ENCODE measurements at places on chromosomes 6 and 20.

GRCh38 chr6:56746767-56747504, 104.2 kb upstream of the DST start:
- no peak for DNase-seq

- no peak for DNase-seq
Observed at GRCh38 chr6:126873791-126874190, 244.7 kb upstream of the RSPO3 start.

GRCh38 chr6:114228675-114229074, 114.1 kb downstream of the HS3ST5 start:
- no peak for DNase-seq

DNA sequence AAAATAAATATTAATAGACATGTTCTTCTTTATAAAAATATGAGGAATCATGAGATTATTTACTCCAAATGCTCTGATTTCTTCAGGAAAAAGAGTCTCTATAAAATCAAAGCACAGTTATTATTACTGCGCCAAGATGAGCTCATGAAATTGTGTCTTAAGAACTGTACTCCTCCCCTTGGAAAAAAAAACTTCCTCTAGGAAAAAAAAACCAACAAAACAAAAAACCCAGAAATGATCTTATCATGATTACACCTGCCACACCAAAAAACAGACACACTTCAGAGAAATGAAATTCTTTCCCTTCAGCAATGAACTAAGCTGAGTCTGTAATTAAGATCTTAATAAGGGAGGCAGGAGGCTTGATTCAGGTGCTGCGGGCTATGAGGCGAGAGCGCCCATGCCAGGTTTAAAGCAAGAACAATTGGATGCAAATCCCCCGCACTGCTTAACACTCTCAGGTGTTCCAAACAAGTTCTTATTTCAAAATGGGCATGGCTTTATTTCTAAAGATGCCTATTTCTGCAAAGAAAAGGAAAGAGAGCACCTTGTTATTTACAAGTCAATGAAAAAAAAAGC, 9.1 kb downstream of the NEDD9 start:
- no peak for DNase-seq

GRCh38 chr6:38651121-38651784, 11.5 kb upstream of the BTBD9 start:
- no peak for DNase-seq

- DNase-seq: no peak
Observed at GRCh38 chr20:21559305-21559704, 45.4 kb upstream of the NKX2-2 start.

- no peak for DNase-seq
Observed at GRCh38 chr6:42220807-42221206, 3.1 kb upstream of the MRPS10 start.

DNA sequence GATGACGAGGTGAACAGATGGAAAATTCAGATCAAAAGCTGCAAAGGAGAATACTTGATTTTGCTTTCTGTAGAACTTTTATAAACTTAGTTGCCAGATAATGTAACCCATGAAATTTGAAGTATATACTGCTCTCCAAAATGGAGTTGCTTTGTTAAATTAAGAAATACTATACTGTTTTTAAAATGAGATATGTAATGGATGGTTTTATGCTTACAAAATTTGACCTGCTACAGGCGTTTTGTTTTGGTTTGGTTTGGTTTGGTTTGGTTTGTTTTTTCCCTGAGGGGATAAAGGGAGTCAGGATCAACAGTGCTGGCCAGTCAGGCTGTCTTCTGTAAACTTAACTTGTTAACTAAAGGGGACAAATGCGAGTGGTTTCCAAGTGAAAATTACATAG, 55.6 kb upstream of the KIF25 start:
- DNase-seq: no peak

Measured in stimulated activated CD8-positive, alpha-beta memory T cell treated with anti-CD3 and anti-CD28 coated beads, Interleukin-7, amount 100 ng/mL, for 1 hour (primary cell).